Common myeloid progenitor, CD34-positive (primary cell): ENCODE measurements at places on chromosomes 1 and 21.
A peak's percentile ranks its signal among the peaks of the same experiment; 100 is the strongest.

DNA sequence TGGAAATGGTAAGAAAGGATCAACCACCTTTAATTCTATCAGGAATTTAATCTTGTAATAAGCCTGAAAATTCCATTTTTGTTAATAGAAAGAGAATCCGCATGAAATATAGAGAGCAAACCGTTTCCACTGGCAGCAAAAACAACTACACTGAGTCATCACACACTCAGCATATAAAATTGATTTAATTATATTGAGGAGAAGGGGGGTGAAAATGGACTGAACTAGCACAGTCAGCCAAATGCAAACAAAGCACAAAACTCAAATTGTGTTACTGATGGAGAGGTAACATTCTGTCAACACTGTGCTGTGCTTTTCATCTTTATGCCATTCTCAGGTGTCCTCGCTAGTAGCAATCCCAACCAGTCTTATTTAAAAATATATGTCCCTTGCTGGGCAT, 1583.9 kb downstream of the MRPL39 start:
- DNase-seq = no peak

DNA sequence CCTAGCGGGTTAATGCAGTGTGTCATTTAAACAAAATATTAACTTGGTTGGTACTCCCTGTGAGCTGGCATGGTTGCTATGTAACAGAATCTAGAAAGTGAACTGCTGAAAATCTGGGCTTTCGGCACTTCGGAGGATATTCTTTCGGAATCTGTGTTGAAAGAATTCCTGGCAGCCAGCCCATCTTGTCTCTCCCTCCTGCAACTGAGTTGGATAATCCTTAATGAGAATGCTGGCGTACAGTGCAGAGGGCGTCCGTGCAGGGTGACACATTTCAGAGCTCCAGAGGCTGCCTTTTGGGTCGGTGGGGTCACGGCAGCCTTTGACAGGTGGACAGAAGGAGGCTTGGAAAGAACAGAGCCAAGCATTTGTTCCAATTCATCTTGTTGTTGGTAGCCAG, 3.7 kb downstream of the KAZN start:
- DNase-seq = no peak

DNA sequence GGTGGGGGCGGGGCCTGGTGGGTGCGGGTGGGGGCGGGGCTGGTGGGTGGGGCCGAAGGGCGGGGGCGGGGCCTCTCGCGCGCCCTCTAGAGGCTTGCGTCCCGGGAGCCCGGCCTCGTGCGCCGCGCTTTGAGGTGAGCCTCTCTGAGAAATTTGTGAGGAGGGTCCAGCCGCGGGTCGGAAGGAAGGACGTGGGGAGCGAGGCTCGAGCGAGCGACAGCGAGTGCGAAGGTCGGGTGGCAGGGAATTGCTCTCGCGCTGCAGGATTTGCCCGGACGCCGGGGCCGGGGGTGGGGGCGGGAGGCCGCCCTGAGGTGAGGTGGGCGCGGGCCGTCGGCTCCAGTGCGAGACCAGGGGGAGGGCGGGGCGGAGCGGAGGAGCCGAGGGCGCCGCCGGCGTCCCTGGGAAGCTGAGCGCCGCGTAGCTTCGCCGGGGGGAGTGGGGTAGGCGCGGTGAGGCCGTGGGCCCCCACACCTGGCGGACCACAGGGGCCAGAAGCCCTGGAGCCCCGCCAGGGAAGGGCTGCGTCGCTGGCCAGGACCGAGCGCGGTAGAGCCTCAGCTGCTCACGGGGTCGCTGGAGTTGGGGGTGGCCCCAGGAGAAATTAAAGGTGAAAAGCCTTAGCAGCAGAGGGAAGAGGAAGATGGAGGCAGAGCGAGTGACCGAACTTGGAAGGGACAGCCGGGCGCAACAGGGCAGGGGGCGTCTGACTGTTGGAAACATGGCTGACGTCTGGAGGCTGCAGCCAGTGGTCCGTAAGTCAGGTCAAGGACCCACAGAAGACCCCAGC, 754 bp upstream of the LSS start:
- DNase-seq = no peak

GRCh38 chr1:229334716-229335115, 8.1 kb downstream of the CCSAP start:
- DNase-seq = no peak

GRCh38 chr1:15155888-15156741, 2.6 kb downstream of the TMEM51 start:
- no peak for DNase-seq

- DNase-seq = no peak
Measured at GRCh38 chr1:36590264-36590663, 107.6 kb upstream of the CSF3R start.

DNA sequence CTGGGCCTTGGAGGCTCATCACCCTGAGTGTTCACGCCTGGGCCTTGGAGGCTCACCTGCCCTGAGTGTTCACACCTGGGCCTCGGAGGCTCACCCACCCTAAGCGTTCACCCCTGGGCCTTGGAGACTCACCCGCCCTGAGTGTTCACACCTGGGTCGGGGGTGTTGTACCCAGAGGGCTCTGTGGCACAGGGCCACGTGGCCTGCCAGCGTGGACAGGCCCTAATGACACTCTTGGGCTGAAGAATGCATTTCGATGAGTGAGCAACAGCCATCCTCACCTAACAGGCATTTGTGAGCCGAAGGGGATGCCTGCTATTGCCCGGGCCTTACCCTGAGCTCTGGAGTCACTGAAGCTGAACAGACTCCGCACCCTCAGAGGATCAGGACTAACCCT, 17.5 kb downstream of the SLC19A1 start:
- DNase-seq = no peak

DNA sequence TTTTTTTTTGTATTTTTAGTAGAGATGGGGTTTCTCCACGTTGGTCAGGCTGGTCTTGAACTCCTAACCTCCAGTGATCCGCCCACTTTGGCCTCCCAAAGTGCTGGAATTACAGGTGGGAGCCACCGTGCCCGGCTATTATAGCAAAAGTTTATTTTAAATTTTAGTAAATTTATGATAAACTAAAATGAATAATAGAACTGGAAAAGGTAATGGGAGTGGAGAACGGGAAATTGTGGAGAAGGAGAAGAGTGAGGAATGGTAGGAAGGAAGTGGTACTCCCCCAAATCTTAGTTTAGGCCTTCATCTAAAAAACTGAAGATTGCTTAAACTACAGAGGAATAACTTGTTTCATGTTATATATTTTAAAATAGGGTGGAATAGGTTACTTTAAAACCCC, 7.6 kb upstream of the PI4KB start:
- DNase-seq = no peak

- DNase-seq = no peak
Measured at GRCh38 chr21:46217511-46218196, 10.9 kb downstream of the LSS start.

GRCh38 chr21:35585155-35585554, 475.2 kb downstream of the SETD4 start:
- DNase-seq = peak; percentile 39

- DNase-seq = peak; percentile 33
Measured at GRCh38 chr1:175191659-175192058, 917 bp downstream of the KIAA0040 start.

DNA sequence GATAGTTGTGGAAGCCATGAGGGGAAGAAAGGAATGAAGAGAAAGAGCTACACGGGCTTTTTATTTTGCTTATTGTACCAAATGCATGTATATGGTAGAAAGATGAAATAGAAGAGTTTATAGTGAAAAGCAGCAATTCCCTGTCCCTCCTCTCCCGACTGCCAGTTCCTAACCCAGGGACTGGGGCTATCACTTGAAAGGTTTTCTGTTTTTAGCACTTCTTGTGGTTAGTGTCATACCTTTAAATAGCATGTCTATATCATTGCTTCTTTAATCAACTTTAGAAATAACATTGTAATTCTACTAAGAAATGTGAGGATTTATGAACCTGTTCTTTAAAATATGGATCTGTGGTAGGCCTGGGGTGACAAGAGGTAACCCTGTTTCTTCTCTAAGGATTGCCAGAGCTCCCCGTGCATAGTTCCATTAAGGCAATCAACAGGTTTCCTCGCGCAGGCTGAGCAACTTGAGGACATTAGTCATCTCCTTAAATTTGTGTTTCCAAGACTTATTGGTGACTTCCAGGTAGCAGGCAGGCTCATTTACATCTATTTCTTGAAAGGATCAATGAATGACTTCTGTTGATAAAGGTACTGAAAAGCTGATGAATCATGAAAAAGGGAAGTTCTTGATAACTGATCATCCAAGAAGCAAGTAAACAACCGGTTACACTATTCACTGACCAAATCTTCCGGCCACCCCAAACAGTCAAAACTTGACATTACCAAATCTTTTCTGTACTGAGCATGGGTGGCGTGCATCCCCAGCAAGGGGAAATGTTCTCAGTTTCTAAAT, 37.8 kb upstream of the S1PR1 start:
- DNase-seq = no peak

DNA sequence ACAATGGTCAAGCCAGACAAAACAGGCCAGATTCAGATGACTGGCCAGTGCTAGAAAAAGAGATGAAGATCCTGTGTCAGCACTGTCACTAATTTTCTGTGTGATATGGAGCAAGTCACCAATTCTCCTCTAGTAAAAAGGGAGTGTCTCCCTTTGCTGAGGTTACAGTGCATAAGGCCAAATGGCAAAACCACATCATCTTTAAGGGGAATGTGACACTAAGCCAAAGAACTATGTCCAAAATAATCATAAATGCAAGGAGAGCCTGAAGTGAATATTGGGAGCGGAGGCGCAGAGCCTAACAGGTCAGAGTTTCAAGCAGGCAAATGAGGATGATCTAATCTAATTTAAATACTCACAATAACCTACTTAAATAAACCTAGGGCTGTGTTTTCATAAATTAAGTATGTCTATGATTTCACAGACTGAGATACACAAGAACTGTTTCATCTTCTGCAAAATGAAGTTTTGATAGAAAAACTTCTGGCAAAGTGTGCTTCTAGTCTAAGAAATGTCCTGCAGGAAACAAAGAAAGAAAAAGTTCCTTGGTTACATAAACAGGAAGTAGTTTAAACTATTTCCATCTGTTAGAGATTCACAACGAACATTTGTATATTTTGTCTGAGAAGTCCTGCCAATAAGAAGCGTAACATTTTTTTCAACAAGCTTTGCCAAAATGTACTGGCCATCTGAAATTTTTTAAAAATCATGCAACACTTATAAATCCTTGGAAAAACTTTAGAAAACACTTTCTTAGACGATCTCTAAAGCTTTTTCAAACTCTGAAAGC, 290.2 kb downstream of the LRRC40 start:
- DNase-seq = no peak

DNA sequence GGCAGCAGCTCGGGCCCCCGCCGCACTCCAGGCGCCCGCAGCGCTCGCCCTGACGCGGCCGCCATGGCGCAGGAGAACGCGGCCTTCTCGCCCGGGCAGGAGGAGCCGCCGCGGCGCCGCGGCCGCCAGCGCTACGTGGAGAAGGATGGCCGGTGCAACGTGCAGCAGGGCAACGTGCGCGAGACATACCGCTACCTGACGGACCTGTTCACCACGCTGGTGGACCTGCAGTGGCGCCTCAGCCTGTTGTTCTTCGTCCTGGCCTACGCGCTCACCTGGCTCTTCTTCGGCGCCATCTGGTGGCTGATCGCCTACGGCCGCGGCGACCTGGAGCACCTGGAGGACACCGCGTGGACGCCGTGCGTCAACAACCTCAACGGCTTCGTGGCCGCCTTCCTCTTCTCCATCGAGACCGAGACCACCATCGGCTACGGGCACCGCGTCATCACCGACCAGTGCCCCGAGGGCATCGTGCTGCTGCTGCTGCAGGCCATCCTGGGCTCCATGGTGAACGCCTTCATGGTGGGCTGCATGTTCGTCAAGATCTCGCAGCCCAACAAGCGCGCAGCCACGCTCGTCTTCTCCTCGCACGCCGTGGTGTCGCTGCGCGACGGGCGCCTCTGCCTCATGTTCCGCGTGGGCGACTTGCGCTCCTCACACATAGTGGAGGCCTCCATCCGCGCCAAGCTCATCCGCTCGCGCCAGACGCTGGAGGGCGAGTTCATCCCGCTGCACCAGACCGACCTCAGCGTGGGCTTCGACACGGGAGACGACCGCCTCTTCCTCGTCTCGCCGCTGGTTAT, 2.8 kb downstream of the KCNJ9 start:
- DNase-seq = peak; percentile 60

DNA sequence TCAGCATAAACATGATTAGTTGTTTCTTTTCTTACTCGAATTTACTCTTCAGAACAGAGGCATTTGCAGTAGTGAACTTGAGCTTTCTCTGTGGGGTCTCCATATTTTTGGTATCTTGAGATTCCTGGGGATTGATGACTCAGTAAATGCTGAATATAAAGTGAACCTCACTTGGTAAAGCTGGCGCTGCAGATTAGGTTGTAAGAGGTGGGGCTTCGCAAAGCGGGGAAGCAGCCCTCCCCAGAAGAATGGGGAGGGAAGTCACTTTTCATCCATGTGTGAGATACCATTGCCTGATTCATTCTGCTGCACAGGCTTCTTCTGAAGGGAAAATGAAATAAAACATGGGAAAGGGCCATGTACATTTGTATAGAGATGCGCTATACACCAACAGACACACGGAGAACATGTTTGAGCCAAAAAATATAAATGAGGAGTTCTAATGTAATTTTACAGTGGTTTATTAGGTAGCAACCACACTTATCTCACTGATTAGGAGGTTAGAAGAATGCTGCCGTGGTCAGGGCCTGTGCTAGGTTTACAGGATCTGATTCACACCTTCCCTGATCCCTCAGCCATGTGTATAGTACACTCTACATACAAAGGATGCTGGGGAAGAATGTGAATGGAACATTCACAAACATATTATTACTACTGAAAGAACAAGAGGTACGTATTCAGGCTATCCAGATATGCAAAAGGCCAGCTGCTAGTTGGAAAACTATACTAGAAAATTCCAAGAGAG, 63.5 kb downstream of the DNTTIP2 start:
- DNase-seq = peak; percentile 74

DNA sequence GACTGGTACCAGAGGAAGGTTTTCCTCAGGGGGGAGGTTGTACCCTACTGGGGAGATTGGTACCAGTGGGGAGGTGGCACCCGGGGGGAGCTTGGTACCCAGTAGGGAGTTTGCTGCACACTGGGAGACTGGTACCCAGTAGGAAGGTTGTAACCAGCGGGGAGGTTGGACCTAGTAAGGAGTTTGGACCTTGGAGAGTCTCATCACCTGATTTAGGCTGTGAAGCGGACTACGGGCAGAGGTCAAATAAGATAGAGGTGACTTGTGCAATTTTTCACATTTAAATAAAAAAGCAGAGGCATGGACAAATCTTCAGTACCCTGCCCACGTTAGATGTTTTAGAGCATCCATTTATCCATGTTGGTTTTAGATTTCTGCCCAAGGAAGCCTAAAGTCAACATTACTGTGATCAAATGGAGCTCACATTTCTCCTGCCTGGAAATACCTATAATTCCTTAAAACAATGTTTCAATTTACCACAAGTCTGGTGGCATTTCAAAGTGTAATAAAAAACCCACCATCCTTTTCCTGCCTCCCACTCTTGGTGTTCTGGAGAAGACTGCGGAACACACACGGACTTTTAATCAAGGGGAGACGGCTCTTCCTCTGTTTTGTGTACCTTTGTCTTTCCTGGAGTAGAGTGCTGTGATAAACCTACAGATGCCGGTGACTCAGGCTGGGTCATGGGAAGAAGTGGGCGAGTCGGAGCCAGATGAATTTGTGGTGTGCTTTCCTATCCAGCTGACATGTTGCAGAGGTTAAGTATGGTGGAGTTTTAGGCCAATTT, 36.2 kb upstream of the MRPS6 start:
- DNase-seq = no peak
